Stimulated activated CD8-positive, alpha-beta memory T cell treated with anti-CD3 and anti-CD28 coated beads, Interleukin-7, amount 100 ng/mL, for 24 hours (primary cell): ENCODE measurements at places on chromosomes 6 and 20.

DNA sequence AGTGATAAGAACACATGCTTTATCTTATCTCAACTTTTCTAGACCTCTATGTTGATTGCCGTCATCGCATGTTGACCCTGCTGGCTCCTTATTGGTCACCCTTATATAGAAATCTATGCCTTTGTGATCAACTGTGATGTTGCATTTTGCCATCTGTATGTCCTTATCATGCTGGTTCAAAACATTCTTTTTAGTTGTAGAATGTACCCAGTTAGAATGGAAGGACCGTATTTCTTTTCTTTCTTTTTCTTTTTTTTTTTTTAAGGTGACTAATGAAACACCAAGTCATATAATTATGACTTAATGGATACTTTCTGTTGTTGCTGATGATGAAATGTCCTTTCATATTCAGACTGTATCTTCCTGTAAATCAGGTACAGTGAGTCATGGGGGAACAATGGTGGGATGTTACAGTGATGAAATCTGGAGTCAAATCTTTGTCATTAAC lies 145.9 kb upstream of the CITED2 start:
- DNase-seq: no peak

DNA sequence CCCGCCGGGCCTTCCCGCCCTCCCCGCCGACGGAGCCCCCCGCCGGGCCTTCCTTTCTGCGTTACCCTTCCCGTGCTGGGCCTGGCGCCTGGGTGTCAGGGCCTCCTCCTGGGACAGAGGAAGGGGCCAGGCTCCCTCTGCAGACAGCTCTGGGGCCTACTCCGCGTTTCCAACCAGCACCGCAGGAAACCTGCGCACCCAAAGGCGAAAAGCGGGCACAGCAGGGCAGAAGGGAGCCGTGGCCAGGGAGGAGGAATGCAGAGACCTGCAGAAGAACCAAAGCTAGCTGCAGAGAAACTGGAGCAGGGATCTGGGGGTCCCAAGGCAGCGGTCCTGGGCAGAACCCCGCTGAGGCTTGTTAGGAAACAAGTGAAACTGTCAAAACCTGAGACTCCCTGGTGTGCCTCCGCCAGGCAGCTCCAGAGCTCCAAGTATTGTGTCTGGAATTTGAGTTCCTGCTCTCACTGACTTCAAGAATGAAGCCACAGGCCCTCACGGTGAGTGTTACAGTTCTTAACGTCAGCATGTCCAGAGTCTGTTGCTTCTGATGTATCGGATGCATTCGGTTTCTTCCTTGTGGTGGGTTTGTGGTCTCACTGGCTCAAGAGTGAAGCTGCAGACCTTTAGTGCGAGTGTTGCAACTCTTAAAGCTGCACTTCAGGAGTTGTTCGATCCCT lies 33.3 kb downstream of the IRF4 start:
- no peak for DNase-seq

DNA sequence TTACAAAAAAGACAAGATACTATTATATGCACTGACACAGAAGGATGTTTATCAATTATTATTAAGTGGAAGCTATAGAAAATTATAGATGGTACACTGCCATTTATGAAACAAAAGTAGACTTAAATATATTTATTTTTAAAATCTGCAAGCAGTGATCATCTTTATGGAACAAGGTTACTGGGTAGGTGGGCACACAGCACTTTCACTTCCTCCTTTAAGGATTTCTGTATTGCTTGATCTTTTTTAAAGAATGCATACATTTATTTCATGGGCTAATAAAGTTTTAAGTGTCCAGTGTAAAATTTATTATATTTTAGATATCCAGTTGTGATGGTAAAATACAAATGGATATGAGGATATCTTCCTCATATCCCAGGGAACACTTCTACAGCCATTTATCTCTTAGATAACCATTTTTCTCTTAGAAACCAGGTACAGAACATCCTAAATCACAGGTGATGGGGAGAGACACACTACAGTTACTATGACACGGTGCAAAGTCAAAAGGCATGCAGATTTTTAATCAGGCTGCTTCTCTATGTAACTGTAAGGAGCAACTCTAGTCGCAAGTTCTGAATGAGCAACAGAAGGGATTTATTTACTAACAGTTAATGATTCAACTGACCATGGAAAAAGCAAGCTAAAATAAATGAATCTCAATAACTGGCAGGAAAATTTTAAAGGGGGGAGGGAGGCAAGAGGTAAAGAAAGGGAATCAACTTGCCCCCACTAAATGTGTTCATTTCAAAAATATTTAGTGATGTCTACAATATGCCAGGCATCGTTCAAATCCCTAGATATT lies 2.2 kb downstream of the FBXL4 start:
- DNase-seq: no peak

- DNase-seq: no peak
Measured at GRCh38 chr6:117072134-117072533, 193.2 kb upstream of the VGLL2 start.

DNA sequence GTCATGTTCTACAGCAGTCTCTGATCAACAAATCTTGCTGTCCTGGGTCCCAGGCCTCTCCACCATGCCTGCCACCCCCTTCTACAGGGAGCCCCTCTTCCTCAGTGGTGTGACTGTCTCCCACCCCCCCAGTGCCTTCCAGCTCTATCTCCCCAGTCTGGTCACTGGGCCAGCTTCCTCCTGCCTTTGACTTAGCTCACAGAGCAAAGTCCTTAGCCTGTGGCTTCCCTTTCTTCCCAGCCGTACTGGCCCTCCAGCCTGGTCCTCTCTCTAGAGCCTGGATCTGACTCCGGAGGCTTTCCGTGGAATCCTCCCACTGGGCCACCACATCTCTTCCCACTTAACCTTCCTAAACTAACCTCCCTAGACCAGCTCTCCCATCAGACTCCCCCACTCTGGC lies 17.0 kb downstream of the MAPK13 start:
- DNase-seq: no peak

- DNase-seq: no peak
Measured at GRCh38 chr20:17635332-17636244, 46.5 kb downstream of the RRBP1 start.

DNA sequence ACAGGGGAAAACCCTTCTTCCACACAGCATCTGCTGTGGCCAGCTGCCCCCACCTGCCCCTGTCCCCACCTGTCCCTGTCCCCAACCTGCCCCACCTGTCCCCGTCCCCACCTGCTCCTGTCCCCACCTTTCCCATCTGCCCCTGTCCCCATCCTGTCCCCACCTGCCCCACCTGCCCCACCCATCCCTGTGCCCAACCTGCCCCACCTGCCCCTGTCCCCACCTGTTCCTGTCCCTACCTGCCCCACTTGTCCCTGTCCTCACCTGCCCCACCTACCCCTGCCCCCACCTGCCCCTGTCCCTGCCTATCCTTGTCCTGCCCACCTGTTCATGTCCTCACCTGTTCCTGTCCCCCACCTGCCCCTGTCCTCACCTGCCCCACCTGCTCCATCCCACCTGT lies 6.4 kb upstream of the MYT1 start:
- no peak for DNase-seq

GRCh38 chr6:26187981-26188635 lies 100.9 kb downstream of the HFE start:
- DNase-seq: no peak

DNA sequence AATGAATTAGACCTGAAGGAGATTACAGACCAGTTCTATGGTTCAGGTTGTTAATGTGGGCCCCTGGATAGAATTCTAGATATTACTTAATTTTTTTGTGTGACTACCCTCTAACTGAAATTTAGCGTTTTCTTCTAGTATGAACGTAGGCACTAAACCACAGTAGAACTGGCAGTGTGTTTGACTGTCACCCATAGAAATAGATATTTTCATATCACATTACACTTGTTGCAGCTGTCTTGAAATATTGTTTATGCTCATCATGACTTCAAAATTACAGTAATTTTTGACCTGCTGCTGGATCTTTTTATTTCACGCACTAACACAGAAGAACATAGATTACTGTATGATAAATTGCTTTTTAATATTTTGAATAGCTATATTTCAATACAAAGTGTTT lies 31.6 kb downstream of the E2F3 start:
- no peak for DNase-seq

DNA sequence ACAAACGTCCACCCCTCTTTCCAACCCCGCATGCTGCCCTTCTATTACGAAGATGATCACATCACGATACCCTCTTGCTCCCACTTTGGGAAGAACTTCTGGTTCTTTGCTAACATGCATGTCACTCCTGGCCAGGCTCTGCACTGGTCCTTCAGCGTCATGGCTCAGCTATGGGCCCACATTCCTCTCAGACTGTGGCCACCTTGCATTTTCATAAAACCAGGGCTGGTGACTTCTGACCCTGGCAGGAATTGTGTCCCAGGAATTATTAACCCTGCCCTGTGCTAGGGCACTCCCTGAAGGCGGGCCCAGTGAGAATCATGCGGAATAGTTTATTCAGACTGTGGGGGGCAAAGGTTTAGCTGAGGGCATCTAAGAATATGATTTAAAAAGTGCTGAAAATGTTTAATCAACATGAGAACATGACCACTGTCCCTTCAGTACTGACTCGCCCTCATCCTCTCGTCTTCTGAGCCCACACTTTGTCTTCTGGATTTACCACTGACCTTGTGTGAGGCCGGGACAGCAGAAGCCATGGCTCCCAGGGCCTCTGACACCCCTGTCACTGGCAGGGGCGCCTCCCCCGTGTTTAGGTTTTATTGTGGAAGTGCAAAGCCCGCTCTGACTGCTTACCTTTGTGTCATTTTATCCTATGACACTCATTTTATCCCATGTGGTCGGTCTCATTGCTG lies 38.1 kb upstream of the THBS2 start:
- no peak for DNase-seq

DNA sequence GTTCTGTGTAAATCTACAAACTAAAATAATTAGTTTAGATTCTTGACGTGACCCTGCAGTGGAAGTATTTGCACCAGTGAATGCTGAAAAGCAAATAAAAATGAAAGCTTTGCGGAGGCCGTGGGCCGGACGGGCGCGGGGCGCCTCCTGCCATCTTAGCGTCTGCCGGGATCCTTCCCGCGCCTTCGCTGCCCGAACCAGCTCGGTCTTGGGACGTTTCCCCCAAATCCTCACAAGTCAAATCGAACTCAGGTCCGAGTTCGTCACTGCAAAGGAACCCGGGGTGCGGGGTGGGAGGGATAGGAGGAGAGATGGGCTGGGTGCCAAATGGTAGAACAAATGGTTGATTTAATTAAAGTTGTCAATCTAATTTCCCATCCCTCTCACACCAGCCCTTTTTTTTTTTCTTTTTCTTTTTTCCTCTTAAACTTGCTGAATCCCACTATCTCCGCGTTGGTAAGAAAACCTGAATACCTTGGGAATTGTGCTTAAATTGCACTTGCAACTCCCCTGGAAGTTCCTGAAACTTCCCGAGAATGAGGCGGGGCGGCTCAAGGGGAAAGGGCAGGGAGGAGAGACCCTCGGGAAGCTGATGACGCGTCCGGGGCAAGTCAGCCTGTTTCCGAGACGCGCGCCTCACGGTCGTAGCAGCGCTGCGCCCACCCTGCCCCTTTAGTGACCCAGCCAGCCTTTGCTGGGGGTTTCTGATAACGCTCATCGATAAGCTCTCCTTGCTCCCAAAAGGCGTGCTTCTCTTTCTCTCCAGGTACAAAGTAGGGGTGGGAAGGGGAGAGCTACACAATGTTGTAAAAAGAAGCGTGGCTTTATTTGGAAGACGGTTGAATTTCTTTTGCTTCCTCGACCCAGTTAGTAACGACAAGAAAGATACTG lies 1.8 kb downstream of the GJA1 start:
- no peak for DNase-seq

DNA sequence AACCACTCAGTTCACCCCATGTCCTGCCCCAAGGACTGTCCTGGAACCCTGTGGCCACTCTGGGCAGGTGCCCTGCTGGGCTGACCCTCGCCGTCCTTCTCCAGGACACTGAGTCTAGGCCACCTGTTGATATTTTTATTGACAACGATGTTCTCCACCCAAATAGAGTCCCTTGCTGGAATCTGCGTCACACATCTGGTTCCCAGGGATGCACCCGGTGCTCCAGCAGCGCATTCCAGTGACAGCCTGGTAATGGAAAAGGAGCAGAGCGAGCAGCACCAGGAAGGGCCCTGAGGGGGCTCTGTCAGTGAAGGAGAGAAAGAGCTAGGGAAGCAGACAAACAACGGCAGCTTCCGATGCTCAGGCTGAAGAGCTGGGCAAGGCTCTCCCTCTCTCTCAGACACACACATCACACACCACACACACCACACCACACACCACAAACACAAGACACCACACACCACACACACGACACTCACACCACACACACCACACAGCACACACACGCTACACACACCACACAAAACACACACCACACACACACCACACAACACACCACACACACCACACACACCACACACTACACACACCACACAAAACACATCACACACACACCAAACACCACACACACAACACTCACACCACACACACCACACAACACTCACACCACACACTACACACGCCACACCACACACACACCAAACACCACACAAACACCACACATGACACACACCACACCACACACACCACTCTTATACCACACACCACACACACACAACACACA lies 117.9 kb upstream of the THBS2 start:
- no peak for DNase-seq

DNA sequence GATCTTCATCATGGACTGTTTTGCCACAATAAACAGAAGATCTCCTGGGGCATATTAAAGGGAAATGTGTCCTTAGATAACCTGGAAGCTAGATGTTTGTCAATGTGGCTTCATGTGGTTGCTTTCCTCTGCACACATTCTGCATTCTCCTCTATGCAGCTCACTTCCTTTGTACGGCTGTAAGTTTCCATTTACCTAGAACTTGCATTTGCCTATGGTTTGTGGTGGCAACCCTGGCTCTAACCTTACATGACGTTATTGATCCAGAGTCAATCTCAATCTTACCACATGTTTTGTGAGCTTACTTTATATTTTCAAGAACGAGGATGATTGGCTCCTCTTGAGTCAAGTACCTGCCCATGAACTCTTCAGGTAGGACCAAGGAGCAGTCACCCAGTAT lies 863.1 kb downstream of the MAFB start:
- no peak for DNase-seq

DNA sequence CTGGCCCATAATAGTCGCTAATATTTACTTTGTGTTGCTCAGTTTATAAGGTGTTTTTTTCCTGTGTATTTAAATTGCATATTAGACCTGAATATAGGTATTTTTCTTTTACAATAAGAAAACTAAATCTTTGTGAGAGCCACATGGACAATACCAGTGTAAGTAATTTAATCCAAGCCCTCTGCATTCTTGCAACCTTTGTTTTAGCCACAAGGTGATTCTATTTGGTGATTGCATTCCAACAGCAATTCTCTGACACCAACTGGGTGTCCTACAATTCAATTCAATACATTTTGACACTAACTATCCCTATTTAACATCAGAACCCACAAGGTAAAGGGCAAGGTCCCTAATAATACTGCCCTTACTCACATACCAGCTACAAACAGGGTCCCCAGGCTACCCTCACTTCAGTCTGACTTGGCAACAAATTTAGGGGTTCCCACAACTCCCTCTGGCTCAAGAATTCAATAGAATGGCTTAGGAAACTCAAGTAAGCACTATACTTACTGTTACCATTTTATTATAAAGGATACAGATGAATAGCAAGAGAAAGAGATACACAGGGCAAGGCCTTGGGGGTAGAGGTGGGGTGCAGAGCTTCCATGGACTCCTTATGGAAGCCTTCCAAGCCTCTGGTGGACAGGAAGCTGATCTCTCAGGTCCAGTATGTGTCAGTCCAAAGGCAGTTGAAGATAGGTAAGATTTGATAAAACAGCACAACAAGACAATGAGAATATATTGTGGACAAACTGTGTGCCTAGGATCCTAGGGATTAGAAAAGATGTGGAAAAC lies 169.3 kb downstream of the CD83 start:
- DNase-seq: no peak
